Renal pelvis (tissue), 12 donors: ENCODE measurements at places on chromosomes 13 and 19. TPM values are rescaled to one million over a fixed set of nuclear protein-coding genes. Genes with fewer than 3 reads are reported as not detected.

DNA sequence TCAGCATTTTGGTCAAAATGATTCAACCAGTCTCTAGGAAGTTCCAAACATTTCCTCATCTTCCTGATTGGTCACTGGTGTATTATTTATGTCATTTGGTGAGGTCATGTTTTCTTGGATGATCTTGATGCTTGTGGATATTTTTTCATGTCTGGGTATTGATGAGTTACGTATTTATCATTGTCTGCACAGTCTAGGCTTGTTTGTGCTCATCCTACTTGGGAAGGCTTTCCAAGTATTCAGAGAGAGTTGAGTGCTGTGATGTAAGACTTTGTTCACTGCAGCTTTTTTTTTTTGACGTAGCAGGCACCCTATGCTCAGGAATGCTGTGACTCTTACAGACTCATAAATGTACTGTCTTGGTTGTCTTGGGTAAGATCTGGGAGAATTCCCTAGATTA lies 509.5 kb downstream of the SLITRK1 start:
- no peak for DNase-seq

GRCh38 chr13:106566641-106567473 lies 1.1 kb downstream of the ARGLU1 start:
- peak; percentile 60 for DNase-seq

DNA sequence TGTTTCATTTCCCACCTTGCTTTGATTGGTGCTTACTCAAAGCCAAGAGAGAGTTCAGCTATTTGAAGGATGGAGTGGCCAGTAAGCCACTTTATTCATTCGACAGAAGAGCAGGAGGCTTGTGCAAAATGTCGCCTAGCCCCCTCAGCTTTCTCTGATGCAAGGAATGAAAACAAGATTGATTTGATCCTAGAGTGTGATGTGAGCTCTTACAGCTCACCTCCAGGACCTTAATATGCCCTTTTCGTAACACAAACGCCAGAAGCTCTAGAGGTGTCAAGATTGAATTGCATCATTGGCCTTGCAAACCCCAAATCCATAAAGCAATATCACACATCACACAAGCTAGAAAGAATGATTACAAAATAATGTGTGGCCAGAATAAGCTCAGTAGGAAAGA lies 36.4 kb downstream of the TEX29 start:
- no peak for DNase-seq

- peak; percentile 41 for DNase-seq
Measured at GRCh38 chr19:35715981-35716800, 1.6 kb upstream of the KMT2B start.

DNA sequence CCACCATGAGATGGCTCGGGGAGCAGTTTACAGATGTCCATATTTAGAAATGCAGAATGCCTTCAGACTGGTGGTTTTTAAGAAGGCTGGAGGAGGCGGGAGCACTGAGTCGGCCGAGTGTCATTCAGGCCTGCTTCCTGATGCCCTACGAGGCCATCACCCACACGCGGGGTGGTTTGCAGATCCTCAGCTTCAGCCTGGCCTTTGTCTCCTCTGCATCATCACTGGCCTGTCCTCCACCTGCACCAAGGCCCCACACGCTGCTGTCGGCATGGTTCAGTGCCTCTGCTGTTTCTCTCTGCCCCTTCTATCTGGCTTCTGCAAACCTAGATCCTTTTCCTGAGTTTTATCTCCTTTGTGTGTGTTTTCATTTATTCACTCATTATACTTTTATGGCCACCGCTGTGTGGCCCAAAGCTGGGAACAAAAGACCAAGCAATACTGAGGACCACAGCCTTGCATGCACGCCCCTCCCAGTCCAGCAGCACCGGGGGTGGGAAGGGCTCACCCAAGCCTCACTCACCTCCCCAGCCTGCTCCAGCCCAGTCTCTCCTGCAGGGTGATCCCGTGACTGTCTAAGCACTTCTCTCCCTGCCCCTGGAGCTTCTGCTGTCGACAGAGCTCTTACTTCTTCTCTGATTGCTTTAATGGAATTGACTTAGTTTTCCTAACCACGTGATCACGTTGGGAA lies 240.8 kb downstream of the TEX29 start:
- no peak for DNase-seq

- no peak for DNase-seq
Measured at GRCh38 chr19:53881482-53882390, at the start of gene PRKCG. TSS of gene PRKCG (plus strand) at chr19:53882197. CDS start at chr19:53882495, 298 bp downstream.

ZNF560 gene
- 0.38 TPM for polyA plus RNA-seq

THSD1 gene
- 7.3 TPM for polyA plus RNA-seq

CHAMP1 gene
- 34.8 TPM for polyA plus RNA-seq

NFIX gene
- polyA plus RNA-seq, result 14.8 TPM

CTXN1 gene
- 35.9 TPM for polyA plus RNA-seq
